MG63 (cell line): ENCODE measurements at places on chromosomes 13 and 19.
A peak's percentile ranks its signal among the peaks of the same experiment; 100 is the strongest.

- DNase-seq: no peak
These were observed 106.9 kb upstream of the UBL3 start for GRCh38 chr13:29957320-29957719.

- DNase-seq: peak; percentile 5
These were observed 157.9 kb downstream of the PTPRS start for GRCh38 chr19:5182751-5183150.

- no peak for DNase-seq
These were observed 8.0 kb downstream of the UBXN6 start for GRCh38 chr19:4449639-4450028.

- no peak for DNase-seq
These were observed 54.6 kb upstream of the LDLR start for GRCh38 chr19:11034449-11035213.

- no peak for DNase-seq
These were observed 839 bp upstream of the CKAP2 start for GRCh38 chr13:52454459-52454819.

DNA sequence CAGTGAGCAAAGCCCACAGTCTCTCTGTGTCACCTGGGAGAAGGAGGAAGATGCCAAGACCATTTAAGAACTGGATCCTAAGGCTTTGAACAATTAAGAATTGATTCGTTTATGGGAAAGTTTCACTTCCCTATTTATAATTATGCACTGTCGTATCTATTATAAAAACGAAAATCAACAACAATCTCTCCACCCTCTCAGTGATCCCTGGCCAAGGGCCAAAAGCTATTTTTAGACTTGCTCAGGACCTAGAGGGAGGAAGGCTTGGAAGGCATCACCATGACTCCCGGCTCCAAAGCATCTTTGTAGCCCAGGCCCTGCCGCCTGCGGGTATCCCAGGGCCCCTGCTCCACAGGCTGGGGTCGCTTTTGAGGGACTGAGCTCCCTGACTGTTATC, 1.3 kb downstream of the RHPN2 start:
- no peak for DNase-seq

DNA sequence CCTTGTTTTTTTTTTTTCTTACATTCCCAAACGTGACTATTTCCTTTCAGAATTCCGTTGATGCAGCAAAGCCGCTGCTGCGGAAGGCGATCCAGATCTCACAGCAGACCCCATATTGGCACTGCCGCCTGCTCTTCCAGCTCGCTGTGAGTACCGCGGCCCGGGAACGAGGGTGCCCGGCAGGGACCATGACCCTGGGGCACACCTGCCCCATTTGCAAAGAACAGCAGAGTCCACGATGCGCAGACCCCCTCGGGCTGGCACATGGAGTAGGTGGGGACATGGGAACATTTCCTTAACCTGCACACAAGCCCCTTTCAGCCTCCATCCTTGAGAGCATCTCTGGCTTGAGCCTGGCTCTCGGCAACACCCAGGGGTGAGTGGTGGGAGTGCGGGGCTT, 16.5 kb downstream of the MAU2 start:
- no peak for DNase-seq

- DNase-seq: no peak
These were observed at the start of gene KIR2DL4 for GRCh38 chr19:54803410-54803809. Gene KIR2DL4, plus strand, starts transcription at chr19:54803610. Its CDS starts 42 bp downstream, at chr19:54803652.

DNA sequence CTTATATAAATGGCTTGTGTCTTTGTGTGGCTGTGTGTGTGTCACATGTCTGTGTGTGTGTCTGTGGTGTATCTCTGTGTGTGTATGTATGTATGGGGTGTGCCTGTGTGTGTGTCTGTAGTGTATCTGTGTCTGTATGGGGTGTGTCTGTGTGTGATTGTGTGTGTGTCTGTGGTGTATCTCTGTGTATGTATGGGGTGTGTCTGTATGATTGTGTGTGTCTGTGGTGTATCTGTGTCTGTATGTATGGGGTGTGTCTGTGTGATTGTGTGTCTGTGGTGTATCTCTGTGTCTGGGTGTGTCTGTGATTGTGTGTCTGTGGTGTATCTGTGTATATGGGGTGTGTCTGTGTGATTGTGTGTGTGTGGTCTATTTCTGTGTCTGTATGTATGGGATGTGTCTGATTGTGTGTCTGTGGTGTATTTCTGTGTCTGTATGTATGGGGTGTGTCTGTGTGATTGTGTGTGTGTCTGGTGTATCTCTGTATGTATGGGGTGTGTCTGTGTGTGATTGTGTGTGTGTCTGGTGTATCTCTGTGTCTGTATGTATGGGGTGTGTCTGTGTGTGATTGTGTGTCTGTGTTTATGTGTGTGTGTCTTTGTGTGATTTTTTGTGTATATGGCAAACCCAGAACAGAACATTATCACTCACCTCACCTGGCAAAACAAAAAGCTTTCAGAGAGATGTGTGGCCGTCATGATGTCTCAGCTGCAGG, 56.1 kb upstream of the MCF2L start:
- no peak for DNase-seq

DNA sequence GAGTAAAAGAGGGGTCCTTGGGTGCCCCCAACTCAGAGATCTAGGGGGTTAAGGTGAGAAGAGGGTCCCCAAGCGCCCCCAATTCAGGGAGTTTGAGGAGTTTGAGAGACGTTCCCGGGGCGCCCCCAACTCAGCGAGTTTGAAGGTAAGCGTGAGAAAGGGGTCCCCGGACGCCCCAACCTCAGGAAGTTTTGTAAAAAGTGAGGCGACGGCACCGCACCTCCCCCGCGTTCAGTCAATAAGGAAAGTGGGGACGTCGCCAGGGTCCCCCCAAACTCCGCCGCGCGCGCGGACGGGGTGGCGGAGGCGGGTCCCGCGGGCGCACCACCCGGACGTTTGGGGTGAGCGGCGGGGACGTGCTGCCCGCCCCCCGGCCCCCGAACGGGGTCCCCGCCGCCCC, 353 bp downstream of the RFX2 start:
- no peak for DNase-seq

DNA sequence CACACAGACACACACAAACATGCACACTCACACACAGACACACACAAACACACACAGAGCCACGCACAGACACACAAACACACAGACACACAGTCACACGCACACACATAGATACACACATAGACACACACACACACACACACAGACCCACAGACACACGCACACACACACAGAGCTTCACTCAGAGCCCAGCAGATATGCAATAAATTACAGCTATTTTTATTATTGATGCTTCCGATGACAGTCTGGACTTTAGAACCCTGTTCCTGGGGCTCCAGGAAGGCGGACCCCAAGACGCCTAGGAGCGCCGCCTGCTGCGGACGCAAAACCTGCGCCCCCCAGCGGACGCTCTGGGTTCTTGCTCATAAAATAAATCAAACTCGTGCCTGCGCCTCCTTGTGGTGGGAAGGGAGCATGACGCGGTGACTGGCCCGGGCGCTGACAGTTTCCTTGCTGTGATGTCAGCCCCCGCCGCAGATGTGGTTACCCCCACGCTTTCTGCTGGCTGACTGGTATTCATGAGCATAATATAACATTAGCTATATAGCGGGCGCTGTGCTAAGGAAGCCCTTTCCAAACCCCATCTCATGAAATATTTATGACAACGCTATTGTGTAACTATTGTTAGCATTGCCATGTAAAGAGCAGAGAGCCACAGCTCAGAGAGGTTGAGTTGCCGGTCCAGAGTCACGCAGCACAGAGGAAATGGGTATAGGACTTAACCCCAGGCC, 64.4 kb upstream of the TM9SF2 start:
- peak; percentile 68 for DNase-seq

DNA sequence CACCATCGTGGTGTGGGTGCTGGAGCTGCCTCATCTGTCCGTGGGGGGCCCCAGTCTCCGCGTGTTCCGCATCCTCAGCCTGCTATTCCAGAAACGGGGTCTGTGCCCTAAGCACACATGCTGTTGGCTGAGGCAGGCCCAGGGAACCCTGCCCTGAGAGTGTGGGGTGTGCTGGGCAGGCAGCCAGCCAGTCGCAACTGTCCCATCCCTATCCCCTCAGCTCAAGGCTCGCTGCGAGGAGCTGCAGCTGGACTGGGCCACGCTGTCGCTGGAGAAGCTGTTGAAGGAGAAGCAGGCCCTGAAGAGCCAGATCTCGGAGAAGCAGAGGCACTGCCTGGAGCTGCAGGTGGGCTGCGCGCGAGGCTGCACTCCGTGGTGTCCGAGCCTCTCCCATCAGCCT, 21.9 kb downstream of the PLEKHJ1 start:
- DNase-seq: no peak

- DNase-seq: no peak
These were observed 25.0 kb upstream of the TNFSF11 start for GRCh38 chr13:42548731-42549551.

- DNase-seq: no peak
These were observed 41.3 kb upstream of the CD33 start for GRCh38 chr19:51183629-51184028.

- no peak for DNase-seq
These were observed 10.0 kb downstream of the IQCN start for GRCh38 chr19:18264137-18264854.

DNA sequence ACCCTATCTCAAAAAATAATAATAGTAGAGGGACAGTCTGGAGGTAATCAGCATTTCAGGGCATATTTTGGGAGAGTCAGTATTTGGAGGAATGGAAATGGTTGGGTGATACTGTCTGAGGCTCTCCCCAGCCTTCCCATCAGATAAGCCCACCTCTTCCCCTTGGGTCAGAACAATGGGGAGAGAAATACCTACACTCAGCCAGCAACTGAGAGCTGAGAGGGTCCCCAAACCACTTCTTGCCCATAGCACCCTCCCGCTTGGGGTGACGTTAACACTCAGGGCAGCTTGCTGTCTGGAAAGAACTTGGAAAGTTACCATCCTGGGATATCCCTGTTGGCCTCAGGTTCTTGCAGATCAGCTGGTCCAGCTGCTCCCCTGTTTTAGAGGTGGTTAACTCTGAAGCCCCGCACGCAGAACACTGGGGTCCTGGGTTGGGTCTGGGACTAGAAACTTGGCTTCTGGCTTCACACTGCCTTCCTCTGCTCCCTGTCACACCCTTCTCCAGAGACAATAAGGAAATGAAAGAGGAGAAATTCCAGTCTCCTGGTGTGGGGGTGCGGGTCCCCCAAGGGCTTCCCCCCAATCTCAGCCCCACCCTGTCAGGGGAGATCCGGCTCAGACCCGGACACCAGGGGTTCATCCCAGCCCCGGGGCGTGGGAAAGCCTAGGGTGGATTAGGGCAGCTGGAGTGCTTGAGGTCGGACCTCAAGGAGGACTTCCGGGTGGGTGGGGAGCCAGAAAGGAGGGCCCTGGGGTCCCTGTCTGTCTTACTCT, 2.5 kb downstream of the FOXA3 start:
- DNase-seq: no peak

DNA sequence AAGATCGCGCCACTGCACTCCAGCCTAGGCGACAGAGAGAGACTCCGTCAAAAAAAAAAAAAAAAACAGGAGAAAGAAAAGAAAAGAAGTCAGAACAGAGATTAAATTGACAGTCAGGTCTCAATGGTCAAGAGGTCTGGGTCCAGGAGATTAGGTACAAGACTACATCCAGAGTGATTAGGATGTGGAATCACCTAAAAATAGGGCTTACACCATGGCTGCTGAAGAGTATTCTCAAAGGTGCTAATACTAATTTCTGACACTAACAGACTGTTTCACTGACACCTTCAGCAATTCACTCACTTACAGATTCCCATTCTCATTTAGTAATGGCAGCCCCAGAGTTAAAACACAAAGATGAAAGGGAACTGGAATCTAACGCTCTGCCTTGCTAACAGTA, 91.7 kb downstream of the TBC1D4 start:
- DNase-seq: no peak

DNA sequence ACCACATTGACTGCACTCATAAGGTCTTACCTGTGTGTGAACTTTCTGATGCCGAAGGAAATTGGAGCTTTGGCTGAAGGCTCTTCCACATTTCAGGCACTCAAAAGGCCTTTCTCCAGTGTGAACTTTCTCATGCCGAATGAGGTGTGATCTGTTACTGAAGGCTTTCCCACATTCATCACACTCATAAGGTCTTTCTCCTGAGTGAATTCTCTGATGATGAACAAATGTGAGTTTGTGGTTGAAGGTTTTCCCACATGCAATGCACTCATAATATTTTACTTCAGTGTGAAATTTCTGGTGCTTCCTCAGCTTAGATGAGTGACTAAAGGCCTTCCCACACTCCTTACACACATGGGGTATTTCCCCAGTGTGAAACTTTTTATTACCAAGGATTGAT, 5.7 kb downstream of the ZNF132 start:
- DNase-seq: no peak

DNA sequence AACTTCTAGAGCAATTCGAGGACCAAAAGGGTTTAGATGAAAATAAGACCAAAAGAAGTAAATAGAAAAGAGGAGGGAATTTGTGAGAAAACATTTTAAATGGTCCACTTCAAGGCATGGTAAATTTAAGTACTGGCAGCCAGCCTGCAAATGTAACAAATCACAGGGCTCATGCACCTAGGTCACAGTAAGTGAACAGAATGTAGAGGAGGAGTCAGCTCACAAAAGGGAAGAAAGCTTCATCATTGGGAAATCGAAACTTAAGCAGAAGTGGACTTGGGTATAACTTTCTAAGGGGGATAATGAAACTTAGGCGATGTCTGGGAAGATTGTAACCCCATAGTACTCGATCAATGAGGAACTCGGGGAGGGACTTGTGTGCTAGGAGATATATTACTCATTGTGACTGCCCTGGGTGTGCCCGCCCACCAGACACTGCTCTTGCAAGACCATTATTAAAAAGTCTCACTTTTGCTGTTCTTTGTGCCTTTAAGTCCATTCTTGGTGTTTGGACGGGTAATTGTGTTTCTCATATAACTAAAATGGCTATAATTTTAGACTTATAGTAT, 1053.6 kb upstream of the MIR17HG start:
- no peak for DNase-seq

- DNase-seq: peak; percentile 46
These were observed 19.7 kb upstream of the EDDM13 start for GRCh38 chr19:56252699-56253422.

DNA sequence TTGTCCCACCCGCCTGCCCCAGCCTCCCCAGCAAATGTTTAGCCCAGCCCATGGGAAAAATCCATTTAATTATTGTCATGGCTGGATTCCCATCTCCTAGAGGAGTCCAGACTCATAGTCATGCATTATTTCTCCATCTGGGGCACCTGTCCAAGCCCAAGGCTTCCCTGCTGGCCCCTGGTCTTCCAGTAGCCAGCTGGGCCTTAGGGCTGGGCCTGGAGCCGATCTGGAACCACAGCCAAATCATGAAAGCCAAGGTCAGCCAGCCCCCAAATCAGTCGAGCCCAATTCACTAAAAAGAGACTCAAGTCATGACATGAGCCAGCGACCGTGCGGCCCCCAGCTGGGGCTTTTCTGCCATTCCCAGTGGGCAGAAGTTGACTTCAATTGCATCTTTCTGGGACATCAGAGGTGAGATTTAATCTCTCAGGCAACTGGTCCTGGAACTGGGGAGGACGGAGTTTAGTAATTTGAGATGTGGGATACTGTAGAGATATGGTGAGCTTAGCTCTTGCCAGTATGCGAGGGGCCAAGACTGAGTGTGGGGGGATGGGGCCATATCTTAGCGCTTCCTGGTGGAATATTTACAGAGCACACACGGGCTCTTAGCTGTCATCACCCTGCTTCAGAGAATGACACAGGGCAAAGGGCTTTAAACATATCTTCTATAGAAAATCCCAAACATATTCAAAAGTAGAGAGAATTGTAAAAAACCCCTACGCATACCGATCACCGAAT, 9.4 kb upstream of the PGLYRP2 start:
- DNase-seq: peak; percentile 93

GRCh38 chr19:6225232-6225865, 54.4 kb downstream of the MLLT1 start:
- DNase-seq: no peak
